ENCODE measurements at places on chromosomes 12 and 14.

GRCh38 chr14:104976198-104977007 lies 1.8 kb downstream of the AHNAK2 start:
- DNase-seq = peak; percentile 90

GRCh38 chr12:22014783-22015144 lies 31.3 kb upstream of the CMAS start:
- no peak for DNase-seq

DNA sequence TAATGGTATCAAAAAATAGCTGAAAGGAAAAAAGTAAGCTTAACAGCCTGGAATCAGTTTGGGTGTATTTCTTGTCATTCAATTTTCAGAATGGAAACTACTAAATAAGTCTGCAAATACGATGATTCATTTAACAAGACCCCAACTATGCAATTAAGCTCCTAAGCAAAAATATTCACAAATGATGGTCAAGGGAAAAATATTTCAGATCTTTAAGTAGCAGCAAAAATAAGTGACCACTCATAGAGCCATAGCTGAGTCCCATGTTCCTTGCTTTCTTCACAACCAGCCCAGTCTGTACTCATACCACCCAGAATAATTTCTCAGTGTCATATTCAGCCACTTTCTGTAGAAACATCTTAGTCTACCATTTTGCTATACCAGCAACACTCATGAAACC lies 185.4 kb downstream of the PPM1H start:
- DNase-seq = no peak

GRCh38 chr14:71665157-71665556 lies 267.1 kb upstream of the RGS6 start:
- no peak for DNase-seq

- peak; percentile 56 for DNase-seq
These were observed 32.6 kb upstream of the HIF1A start for GRCh38 chr14:61662437-61663311.

DNA sequence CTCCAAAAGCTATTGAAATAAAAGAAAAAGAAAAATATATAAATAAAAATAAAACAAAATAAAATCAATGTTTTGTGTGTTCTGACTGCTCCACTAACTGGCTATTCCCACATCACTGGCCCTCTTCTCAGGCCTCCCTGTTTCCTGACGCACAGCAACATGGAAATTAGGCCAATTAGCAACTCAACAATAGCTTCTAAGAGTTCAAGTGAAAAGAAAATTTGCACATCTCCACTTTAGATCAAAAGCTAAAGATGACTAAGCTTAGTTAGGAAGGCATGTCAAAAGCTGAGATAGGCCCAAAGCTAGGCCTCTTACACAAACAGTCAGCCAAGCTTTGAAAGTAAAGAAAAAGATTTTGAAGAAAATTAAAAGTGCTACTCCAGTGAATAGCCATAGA lies 200.8 kb downstream of the DUSP6 start:
- no peak for DNase-seq

- peak; percentile 27 for DNase-seq
These were observed at the start of gene TMEM30B for GRCh38 chr14:61281186-61281947. Gene TMEM30B, minus strand, starts transcription at chr14:61281338. Its CDS starts 191 bp downstream, at chr14:61281147.

- DNase-seq = no peak
These were observed 44.0 kb upstream of the CPNE8 start for GRCh38 chr12:38949363-38949762.

- peak; percentile 66 for DNase-seq
These were observed 2.6 kb upstream of the BCL11B start for GRCh38 chr14:99274346-99275221.

- DNase-seq = no peak
These were observed 17.6 kb upstream of the FAM222A start for GRCh38 chr12:109695961-109696461.

GRCh38 chr12:13471471-13471870 lies 274.9 kb downstream of the EMP1 start:
- DNase-seq = no peak

DNA sequence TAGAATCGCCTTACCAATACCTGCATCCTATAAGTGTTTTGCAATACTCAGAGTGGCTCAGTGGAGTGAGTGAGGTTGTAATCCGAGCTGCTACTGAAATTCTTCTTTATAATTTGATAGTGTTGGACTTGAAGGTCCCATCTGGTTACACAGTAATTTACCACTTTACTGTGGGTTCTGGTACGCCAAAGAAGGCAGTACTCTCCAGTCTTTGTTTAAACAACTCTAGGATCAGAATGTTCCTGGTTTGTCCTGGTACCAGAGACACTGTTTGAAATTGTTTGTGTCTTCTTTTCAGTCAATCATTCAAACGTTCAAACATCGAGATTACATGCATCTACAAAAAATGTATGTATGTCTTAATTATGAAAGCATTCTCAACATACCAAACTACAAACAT lies 51.3 kb upstream of the AMN1 start:
- DNase-seq = no peak

GRCh38 chr14:64442300-64442988 lies 22.9 kb upstream of the AKAP5 start:
- DNase-seq = no peak

DNA sequence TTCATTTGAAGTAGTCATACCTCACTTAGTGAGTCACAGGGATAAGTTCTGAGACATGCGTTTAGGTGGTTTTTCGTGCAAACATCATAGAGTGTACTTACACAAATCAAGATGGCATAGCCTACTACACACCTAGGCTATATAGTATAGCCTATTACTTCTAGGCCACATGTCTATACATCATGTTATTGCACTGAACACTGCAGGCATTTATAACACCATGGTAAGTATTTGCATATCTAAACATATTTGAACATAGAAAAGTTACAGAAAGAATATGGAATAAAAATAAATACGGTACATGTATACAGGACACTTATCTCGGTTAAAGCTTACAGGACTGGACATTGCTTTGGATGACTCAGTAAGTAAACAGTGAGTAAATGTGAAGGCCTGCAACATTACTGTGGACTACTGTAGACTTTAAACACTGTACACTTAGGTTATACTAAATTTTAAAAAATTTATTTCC lies 670.6 kb downstream of the SLC16A7 start:
- DNase-seq = no peak

GRCh38 chr12:49904601-49905000 lies 901 bp upstream of the FAIM2 start:
- DNase-seq = no peak
